ENCODE measurements at places on chromosomes 4 and X.

GRCh38 chrX:25853002-25853479, 285.1 kb upstream of the MAGEB18 start:
- DNase-seq: no peak

DNA sequence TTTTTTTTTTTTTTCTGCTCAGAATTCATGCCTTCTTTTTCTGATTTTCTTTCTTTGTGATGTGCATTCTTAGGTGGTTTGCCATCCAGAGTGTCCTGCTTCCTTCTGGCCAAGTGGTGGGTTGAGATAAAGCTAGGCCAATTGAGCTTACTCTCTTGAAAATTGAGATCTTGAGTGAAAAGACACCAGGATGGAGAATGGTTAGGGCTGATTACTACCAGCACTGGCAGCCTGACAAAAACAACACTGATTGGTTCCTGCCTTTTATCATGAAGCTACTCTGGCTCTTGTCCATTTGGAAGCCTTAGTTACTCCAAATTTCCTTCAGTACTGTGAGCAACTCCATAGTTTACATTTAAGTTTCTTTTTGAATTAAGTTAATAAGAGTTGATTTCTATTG, 404.0 kb downstream of the PPARGC1A start:
- DNase-seq: no peak

- no peak for DNase-seq
Measured at GRCh38 chr4:172898715-172899114, 269.9 kb upstream of the GALNT7 start.

DNA sequence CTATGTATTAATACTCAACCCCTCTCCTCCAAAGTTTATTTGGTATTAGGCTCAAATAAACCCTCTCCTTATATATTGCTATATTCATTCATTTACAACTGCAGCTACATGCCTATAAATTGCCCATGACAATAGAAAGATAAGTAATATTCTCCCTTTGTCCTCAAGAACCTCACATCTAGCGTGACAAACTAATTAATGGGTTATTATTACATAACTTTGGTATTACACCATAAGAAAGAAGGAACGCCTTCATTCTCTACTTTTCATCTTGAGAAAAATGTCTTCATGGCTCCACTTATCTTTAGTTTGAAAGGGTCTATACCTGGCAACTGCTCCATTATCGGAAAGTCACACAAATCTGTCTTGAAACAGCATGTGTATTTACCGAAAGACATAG, 157.7 kb upstream of the RASGEF1B start:
- no peak for DNase-seq

DNA sequence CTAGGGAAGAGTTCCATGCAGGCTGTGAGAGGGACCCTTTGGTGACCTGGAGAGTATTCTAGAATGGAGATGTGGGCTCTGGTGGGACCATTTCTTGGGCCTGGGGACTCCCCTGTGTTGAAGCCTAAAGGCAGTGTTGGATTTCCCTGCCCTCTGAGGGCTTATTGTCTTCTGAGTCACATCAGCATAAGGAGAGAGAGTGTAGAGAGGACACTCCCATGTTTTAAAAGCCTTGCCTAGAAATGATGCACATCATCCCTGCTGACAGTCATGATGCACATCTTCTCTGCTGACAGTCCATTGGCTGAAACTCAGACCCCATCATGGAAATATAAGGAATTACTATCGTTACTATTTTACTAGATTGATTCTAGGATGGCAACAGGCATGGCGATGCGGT, 51.9 kb downstream of the FAM114A1 start:
- no peak for DNase-seq

- DNase-seq: peak; percentile 64
Measured at GRCh38 chr4:83036991-83037665, 2.1 kb downstream of the COPS4 start.

DNA sequence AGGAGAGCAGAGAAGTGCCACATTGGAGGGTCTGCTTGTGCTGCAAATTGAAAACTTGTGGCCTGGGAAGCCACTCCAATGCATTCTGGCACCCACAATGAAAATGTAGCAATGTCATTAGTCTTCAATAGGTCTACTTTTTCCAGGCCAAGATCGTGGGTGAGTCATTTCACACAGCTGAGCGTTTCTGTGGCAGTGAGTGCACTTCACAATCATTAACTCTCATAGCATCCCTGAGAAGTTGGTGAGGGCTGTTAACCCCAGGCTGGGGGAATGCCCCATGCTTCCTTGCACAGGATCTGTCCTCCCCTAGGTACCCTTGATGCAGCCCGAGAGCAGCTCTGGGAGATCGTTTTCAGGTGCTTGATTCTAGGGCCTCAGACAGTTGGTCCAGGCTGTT, 196.8 kb upstream of the ATP6AP2 start:
- DNase-seq: no peak

DNA sequence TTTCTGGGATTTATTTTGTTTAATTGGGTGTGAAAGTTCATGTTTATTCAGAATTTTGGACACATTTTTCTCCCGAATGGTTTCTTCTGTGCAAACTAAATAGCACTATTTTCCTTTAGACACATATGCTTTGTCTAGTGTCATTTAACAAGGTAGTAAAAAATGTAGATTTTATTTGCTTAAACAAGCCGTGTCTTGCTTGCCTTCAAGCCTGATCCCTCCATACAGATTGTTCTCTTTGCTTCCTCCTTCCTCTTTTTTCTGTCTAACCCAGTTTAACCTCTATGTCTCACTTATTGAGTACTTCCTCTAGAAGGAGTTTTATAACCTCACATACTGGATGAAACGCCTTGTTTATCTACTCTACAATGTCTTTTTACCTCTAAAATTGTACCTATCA, 211.8 kb downstream of the NPFFR2 start:
- no peak for DNase-seq

DNA sequence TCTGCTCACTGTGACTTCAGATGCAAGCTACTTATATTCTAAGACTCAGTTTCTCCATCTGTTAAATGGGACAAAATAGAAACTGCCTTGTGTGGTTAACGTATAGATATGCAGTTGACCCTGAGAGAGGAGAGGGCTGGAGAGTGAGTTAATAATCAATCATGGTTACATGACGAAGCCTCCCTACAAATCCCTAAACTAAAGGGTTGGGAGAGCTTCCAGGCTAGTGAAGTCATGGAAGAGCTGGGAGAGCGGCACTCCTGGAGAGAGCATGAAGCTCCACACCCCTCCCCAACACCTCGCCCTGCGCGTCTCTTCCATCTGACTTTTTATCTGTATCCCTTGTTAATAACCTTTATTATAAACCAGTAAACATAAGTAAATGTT, 138.5 kb upstream of the FAM9B start:
- no peak for DNase-seq

DNA sequence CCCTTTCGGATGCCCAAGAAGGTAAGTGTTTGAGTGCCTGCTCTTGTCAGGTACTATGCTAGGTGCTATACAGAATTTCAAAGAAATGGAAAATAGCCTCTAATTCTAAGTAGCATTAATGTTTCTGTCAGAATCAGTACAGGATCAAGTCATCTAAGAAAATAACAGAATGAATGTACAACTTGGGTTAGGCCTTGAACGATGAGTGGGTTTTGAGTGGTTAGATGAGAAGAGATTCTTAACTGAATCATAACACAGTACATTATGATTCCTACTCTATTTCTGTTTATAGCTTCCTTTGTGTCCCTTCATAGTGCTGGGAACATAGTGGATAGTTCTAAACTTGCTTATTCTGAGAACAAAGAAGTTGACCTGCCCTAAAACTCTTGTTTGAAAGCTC, 253.9 kb downstream of the GLUD2 start:
- no peak for DNase-seq

DNA sequence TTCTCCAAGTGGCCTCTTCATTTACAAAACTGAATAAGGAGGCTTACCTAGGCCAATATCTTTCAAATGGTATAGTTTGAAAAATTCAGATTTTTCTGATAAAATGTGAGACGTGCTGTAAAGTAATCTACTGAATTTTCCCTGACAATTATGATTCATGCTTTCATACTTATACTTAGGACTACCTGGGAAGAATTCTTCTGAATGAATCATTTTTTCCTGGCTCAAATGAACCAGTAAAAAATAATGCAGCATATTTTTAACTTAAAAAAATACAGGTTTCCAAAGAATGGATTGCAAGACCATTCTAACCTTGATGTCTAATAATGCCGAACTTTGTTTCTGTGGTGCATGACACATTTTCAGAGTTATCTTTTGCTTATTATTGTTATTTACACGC, 375.4 kb downstream of the ZNF674 start:
- no peak for DNase-seq

- no peak for DNase-seq
Measured at GRCh38 chrX:10633722-10634121, 13.3 kb upstream of the MID1 start.

All from hematopoietic multipotent progenitor cell treated with erythropoietin and hydrocortisone succinate and interleukin-3 and kit ligand, for 8 days (in vitro differentiated cells).